Caco-2 (cell line): ENCODE measurements at places on chromosomes 7 and 10.

GRCh38 chr7:44639671-44640321 lies 33.4 kb downstream of the OGDH start:
- peak; percentile 21 for DNase-seq

GRCh38 chr7:22231806-22232205 lies 125.1 kb downstream of the RAPGEF5 start:
- DNase-seq: no peak

DNA sequence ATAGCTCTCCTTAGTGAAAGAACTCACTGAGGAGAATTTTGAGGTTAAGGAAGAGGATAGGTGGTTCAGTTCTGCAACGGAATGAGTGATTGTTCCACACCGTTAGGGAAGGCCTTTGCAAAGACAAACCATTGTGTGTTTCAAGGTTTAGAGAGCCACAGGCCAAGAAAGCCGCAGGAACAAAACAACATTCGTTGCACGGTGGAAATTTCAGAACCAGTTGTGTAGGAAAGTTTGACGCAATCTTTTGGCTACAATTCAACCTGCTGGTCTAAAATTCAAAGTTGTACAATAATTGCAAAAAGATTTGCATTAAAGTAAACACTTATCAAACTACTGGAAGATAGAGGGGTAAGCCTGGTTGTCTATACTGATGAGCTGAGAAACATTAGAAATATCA lies 91.4 kb downstream of the FAM107B start:
- DNase-seq: no peak

GRCh38 chr10:103500481-103500880 lies 7.0 kb downstream of the NEURL1 start:
- DNase-seq: no peak

DNA sequence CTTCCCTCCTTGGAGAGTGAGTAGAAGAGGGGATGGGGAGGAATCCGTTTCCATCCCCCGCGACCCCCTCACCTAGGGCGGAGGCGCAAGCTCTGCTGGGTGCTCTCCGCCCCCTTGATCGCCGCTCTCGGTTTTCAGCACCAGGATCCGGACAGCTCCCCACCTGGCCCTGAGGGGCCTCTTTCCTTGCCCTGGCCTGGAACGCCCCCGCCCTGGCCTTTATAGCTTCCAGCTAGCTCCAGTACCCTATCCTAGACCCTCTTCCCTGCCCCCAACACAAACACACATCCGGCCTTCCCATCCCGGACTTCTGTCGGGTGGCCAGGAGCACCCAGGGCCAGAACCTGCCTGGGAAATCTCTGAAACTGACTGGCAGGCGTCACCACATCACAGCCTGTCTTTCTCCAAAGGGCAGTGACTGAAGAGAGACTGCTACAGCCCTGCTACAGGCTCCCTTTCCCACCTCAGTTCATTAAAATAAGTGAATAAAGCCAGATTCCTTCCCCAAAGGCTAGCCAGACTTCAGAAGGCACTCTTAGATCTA lies 72.3 kb upstream of the LEP start:
- peak; percentile 77 for DNase-seq

- no peak for DNase-seq
Observed at GRCh38 chr7:47078241-47078640, 503.7 kb downstream of the TNS3 start.

DNA sequence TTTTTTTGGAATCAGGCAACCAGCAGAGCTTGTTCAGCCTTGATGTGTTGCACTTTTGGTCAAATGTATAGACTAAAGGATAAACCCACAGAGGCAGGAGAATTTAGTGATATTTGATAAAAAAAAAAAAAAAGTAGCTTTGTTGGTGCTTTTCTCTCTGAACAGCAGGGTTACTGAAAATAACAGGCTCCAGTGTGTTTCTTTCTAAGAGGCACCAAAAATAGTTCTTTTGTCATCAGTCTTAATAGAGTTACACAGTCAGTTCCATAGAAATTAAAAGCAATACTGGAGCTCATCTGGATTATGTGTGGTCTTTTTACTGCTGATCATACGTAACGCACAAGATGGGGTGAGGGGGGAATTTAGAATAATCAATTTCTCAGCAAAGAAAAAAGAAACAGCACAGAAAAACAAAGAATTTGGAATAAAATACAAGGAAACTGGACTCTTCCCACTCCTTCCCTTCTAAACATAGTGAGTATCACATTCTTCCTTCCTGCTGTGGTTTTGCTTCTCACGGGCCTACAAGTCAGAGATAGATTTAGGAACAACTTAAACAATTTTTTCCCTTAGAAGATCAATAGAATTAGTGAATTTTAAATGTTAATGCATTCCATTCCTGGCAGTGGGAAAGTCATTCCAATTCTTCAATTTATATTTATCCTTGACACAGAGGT lies 178.8 kb upstream of the AKR1E2 start:
- no peak for DNase-seq

DNA sequence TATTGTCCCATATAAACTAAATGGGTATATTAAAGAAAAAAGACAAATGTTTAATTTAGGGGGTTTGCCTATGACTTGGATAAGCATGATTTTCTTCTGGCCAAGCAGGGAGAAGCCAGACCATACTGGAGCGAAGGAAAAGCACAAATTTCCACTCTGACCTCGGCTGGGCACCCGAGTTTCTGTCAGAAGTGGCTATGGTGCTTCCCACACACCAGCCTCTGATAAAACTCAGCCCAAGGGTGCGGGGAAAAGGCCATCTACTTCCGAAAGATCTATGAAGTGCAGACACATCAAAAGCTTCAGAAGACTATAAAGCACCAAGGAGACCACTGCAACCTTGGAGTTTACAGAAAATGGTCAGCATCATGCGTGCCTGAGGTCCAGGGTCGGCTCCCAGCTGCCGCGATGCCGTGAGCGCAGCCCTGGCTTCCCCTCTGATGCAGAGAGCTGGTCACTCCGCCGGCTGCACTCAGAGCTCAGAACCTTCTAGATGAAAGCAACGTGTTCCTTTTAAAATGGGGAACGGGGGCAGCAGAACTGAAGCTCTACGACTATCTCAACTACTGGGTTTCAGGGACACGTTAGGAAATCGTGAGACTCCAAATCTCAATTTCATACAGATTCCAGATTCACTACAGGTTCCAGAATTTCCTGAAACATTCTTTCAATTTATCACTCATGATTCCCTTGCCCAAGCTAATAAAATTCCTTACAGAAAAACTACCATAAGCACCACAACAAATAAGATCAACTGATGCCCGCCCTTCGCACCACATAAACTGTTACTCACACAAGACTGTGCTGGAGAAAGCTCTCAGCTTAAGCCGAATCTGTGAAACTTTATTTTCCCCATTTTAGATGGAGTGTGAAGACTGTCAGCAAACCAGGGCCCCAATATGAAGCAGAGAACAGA lies 84.5 kb downstream of the DIP2C start:
- no peak for DNase-seq

GRCh38 chr10:111821871-111822270 lies 361.7 kb downstream of the GPAM start:
- DNase-seq: no peak

DNA sequence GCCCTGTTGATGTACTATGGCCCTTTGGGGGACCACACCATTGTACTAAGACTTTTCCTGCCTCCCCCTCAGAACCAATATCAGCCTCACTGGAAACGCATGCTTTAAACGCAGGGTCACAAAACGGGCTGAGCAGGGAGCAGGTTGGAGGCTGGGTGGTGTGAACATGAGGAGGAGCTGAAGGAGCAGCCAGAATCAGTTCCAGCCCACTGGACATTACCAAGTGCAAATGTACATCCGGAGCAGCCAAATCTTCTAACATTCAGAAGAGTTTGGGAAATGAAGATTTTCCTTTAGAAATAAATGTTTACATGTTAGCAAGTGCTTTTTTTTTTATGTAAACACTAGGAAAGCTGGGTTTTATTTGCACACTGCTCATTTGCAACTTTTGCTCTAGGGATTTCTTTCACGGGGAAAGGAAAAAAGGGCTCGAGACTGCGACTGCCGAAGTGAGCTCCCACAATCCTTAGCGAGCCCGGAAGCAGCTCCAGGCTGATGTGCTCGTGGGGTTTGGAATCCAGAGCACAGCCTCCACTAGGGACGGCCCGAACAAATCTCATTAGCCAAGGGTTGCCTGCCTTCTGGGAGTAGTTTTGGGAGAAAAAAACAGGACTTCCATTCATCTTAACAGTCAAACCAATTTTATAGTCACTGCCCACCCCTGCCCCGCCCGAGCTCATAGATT lies 108.0 kb upstream of the YAE1 start:
- peak; percentile 15 for DNase-seq

DNA sequence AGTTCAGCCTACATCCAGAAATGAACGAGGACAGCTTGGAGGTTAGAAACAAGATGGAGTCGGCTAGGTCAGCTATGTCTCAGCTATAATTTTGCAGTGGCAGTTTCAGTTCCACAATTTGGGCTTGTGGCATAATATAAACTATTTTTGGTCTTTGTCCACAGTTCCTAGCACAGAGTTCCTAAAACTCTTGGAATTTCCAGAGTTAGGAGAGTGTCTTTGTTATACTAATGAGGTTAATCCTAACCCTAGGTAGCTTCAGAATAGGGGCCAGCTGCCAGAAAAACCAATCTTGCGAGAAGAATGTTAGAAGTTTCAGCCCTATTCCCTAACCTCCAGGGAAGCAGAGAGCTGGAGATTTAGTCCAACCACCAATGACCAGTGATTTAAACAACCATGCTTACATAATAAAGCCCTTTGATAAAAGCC lies 131.9 kb downstream of the AKR1D1 start:
- DNase-seq: no peak

DNA sequence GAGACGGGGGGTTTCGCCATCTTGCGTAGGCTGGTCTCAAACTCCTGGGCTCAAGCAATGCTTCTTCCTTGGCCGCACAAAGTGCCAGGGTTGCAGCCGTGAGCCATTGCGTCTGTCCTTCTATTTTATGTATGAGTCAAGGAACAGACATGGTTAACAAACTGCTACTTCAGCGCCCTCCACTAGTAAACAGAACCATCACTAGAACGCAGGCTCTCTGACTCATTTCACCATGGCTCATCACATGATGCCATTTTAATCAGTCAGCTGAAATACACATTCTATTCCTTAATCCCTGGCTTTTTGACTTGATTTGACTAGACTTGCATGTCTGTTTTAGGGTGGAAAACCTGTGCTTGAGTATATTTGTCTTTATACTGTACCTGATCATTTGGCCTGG lies 41.3 kb downstream of the CELF2 start:
- DNase-seq: no peak

DNA sequence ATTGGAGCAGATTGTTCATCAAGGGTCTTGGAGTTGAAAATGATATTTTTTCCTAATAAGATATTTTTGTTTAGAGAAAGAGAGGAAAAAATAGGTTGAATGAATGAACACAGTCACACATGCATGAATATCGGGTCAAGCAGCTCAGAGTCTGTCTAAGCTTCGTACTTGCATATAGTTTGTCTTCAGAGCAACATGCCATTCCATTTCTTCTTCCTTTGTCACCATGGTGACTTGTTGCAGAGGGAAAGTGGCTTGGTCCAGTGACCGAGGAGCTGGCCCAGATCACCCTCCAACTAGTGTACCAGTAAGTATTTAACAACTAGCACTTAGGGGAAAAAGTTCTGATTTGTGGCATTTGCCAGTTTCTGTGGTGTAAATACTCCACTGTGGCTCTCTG lies 232.1 kb downstream of the TCF7L2 start:
- DNase-seq: no peak

GRCh38 chr10:18658271-18659124 lies 733 bp upstream of the ARL5B start:
- DNase-seq: no peak

GRCh38 chr7:36316319-36316718 lies 73.3 kb upstream of the ANLN start:
- DNase-seq: no peak

- no peak for DNase-seq
Observed at GRCh38 chr10:23419655-23420329, 19.1 kb upstream of the OTUD1 start.

DNA sequence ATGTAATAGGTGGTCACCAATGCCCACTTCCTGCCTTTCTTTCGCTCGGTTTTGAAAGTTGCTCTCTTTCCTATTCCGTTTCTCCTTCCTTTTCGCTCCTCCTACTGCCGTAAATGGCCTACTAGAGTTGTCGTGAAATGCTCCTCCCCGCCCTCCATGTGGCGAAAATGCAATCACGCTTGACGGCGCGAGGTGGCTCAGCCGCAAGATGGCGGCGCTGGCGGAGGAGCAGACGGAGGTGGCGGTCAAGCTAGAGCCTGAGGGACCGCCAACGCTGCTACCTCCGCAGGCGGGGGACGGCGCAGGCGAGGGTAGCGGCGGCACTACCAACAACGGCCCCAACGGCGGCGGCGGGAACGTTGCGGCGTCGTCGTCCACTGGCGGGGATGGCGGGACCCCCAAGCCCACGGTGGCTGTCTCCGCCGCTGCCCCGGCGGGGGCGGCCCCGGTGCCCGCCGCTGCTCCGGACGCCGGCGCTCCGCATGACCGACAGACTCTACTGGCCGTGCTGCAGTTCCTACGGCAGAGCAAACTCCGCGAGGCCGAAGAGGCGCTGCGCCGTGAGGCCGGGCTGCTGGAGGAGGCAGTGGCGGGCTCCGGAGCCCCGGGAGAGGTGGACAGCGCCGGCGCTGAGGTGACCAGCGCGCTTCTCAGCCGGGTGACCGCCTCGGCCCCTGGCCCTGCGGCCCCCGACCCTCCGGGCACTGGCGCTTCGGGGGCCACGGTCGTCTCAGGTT lies at the start of gene TAF5:
Gene TAF5, plus strand, starts transcription at position 195 of the 737 bp plus-strand sequence. Its CDS starts 14 bp downstream, at position 209.
- DNase-seq: peak; percentile 95

DNA sequence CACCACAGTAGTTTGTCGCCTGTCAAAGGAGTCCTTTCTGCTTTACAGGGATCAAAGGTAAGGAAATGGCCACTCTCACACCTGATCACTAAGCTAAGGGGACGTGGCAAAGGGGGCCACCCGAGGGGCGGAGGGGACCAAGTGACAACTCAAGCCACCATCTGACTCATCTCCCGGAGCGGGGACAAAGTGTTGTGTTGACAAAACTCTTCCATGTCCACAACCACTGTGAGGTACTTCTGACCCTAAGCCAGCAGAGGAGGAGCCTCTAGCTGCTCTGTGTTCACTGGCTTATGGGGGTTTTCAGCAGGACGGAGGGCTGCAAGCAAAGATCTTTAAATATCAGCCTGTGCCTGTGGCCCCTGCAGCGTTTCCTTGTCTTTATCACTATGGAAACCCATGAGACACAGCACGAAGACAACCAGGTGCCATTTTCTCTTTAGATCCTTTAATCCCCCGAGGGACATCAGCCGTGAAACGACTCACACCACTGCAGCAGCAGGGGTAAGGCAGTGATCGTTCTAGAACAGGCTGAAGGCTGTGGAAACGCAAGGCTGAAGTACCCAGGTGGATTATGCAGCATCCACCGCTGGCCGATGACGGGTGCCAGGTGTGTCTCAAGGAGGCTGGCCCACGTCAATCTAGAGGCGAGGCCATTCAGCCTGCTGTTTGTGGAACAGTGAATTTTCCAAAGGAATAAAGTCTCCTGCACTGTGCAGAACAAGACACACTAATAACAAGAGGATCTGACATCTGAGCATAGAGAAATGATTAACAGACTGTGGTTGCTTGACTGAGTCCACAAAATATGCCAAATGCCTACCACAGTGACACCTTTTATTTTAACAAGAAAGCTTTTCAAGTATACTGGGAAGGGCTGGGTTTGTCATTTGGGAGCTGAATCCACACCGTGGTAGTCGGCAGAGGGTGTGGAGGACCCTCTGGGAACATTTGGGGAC lies 26.6 kb upstream of the DDC start:
- DNase-seq: no peak
